ENCODE measurements at places on chromosomes 5 and 9. TPM values are rescaled to one million over a fixed set of nuclear protein-coding genes. Genes with fewer than 3 reads are reported as not detected.

TMC1 gene
- total RNA-seq, result not detected

BAAT gene
- not detected for total RNA-seq

ZNF484 gene
- total RNA-seq, result 13.2 TPM

TEX48 gene
- 1.5 TPM for total RNA-seq

ASPN gene
- not detected for total RNA-seq

ADGRD2 gene
- not detected for total RNA-seq

PDLIM4 gene
- total RNA-seq, result not detected

LCP2 gene
- 304 TPM for total RNA-seq

TRIM7 gene
- total RNA-seq, result 1.9 TPM

DNA sequence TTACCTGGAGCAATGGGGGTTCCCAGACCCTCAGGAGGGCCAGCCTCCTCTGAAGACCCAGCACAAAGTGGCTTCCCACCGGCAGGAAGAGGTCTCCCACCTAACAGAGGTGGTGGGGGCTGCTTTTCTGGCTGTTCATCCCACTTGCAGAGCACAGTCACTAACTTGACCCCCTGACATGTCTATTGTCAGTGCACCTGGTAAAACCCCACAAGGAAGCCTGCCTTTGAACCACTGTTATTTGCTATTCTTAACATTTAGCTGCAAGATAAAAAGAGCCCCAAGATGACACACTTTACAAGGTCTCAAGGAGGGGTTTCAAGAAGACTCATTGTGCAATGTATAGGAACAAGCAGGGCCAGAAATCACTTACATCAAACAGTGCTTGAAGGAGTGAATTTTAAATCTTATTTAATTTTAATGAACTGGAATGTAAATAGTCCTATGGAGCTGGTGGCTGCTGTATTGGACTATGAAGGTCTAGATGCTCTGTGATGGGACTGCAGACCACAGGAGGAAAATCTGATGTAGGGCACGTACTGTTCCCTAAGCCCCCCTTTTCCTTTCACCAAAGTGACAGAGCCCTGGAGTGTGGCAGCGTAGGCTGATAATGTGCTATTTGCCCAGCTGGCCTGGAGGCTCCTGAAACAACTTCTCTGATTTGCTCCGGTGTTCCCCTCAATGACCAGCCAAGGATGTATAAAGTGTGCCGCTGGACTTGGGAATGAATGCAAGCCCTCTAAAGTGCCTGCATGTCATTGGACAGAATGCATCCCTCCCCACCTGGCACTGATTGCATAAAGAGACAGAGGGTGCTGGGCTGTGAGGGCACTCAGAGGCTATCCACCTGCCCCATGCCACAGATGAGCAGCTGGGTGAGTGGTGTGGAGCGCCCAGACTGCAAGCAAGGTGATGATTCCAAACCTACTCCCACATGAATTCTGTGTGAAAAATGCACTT, 80.2 kb downstream of the PTPN3 start:
- no peak for DNase-seq
- H3K4me3 ChIP-seq, result no peak overlapping the region
- peaks cover 24% of the 10 kb centered on the region for H3K4me1 ChIP-seq
- H3K27me3 ChIP-seq, result peaks cover 15% of the 10 kb centered on the region
- H3K36me3 ChIP-seq, result no peaks in the 10 kb centered on the region
- no peak overlapping the region for H3K27ac ChIP-seq

- no peaks in the 10 kb centered on the region for H3K4me1 ChIP-seq
- no peak for DNase-seq
These were observed 193.2 kb downstream of the GADD45G start for GRCh38 chr9:89797937-89798455.

- peaks cover 11% of the 10 kb centered on the region for H3K4me1 ChIP-seq
- H3K36me3 ChIP-seq, result no peaks in the 10 kb centered on the region
- DNase-seq, result no peak
- peaks cover 25% of the 10 kb centered on the region for H3K27me3 ChIP-seq
- no peak overlapping the region for H3K27ac ChIP-seq
These were observed 28.1 kb downstream of the PDE6A start for GRCh38 chr5:149916334-149917072.

DNA sequence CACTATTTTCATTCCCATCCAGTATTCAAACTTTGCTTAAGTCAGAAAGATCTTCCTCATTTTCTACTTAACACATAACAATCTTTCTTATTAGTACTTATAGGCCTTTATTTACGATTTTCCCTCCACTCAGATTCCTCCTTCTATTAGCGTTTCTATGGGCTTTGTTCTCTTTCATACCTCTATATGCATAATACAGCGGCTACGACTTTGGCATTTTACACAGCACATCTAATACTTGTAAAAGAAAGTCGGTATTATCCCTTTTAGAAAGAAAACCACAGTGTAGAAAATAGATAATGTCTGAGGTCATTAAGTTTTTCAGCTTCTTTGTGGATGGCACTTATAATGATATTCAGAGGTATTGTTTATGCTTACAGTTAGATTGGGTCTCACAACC, 8.4 kb downstream of the RBM18 start:
- peaks cover 41% of the 10 kb centered on the region for H3K36me3 ChIP-seq
- H3K4me3 ChIP-seq, result no peak overlapping the region
- DNase-seq, result no peak
- no peak overlapping the region for H3K27ac ChIP-seq

- H3K27me3 ChIP-seq, result peaks cover 8% of the 10 kb centered on the region
- DNase-seq, result no peak
- no peak overlapping the region for H3K27ac ChIP-seq
- no peaks in the 10 kb centered on the region for H3K36me3 ChIP-seq
- no peak overlapping the region for H3K4me3 ChIP-seq
These were observed 50.9 kb downstream of the MVB12B start for GRCh38 chr9:126377536-126377935.

DNA sequence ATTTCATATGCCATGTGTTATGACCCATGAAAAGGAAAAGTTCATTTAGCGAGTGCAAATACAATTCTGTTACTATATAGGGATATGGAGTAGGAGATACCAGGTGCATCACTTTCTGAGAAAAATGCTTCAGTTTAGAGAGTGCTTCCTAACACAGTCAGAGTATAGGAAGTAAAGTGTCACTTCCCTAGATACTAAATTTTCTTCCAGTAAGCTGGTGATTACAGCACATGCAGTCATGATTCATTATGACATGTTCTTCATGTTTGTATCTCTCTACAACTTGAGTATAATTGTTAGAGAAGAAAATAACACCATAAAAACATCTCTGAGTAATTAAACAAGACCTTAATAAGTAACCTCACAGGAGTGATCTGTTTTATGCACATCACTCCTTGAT, 837.0 kb downstream of the DNAH5 start:
- H3K4me3 ChIP-seq, result no peak overlapping the region
- no peaks in the 10 kb centered on the region for H3K4me1 ChIP-seq
- H3K27ac ChIP-seq, result no peak overlapping the region
- DNase-seq, result no peak

DNA sequence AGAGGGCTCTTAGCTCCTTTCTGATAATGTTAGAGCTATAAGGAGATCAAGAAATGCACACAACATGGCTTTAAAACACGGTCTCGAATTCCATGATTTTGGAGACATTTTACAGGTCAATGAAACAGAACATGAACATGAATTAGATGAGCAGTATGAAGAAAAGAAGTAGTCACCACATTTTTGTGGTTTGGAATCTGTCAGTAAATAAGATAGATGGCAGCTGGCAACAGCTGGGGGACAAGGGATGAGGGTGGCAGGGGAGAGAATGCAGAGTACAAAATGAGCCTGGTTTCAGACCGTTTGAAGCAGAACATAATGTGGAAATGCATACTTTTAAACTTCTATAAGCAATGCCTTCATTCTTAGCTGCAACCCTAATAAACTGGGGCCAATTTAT, 107.1 kb downstream of the OXCT1 start:
- no peak overlapping the region for H3K4me3 ChIP-seq
- DNase-seq, result no peak
- peaks cover 42% of the 10 kb centered on the region for H3K36me3 ChIP-seq
- H3K27me3 ChIP-seq, result no peaks in the 10 kb centered on the region
- no peaks in the 10 kb centered on the region for H3K4me1 ChIP-seq

DNA sequence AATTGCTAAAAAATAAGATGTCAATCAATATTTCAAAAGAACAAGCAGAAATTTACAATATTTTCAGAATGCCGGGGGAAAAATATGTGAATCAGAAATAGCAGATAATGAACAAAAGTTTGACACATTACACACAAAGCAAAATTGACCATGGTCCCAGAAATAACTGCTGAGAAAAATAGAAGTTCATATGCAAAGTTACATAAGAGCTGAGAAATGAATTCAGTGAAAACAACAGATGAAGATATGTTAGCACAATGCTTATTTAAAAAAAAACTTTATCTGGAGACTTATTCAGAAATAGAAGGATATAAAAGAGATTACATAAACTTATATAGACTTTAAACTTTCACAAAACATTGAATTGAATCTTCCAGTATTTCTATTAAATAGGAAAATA, 1483.7 kb upstream of the ACO1 start:
- H3K27me3 ChIP-seq, result no peaks in the 10 kb centered on the region
- H3K27ac ChIP-seq, result no peak overlapping the region
- H3K4me3 ChIP-seq, result no peak overlapping the region
- H3K4me1 ChIP-seq, result no peaks in the 10 kb centered on the region

DNA sequence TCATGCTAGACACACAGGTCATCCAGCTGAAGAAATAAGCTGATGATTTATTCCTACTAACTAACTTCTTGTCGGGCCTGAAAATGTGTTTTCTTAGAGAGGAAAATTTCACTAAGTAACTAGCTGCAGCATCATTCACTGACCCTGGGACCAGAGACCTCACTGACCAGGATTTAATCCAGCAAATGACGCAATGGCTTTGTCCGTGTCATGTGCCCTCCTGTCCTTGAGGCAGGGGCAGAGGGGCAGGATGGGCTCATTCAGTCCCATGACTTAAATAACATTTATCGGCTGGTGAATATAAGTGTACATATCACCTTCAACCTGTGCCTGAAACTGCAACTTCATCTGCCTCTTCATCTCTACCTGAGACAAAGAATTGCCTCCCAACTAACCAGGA, 154.8 kb downstream of the SEMA5A start:
- no peaks in the 10 kb centered on the region for H3K27me3 ChIP-seq
- no peaks in the 10 kb centered on the region for H3K4me1 ChIP-seq

DNA sequence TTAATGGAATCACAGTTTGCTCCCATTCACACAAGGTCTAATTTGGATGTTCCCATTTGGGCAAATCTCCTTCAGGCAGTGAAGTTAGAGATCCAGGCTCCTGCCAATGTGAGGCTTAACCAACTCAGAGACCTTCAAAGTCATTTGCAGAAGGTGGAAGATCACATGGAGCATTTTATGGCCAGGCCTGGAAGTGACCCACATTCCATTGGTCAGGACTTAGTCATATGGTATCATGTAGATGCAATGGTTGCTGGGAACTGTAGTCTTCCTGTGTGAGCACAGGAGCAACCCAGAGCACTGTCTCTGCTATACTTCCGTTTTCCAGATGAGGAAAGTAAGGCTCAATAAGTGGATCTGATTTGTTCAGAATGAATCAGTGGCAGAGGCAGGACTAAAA, 292.7 kb upstream of the SMARCA2 start:
- H3K4me3 ChIP-seq, result no peak overlapping the region
- peaks cover 3% of the 10 kb centered on the region for H3K27me3 ChIP-seq
- H3K27ac ChIP-seq, result no peak overlapping the region

DNA sequence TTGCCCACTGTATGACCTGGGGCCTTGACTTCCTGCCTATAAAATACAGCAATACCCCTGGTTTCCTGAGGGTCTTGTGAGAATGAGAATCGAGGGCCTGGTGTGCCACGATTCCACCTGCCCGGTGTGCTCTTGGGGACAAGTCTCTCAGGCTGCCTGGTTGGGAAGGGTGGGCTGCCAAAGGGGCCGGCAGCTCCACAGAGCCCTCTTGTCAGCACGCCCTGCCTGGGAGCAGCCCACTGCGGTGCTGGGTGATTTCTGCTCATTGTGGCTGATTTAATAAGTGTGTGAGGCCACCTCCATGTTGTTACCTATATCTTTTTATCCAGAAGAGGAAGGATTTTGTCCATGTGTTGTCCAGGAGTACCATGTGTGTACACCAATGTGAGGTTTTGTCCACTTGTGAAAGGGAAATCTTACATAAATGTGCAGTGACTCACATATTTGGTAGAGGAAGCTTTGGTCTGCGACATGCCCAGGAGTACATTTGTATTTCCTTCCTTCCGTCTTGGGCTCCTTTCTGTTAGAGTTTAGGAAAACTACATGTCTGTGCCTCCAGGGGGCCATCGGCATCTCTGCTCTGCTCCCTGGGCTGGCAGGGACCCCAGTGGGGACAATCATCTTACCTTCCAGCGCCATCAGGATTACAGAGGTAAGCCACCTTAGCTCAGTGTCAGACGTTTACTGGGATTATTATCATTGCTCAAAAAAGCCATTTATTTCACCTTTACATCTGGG, 108.6 kb downstream of the PHF2 start:
- peaks cover 6% of the 10 kb centered on the region for H3K27me3 ChIP-seq
- H3K4me3 ChIP-seq, result no peak overlapping the region
- H3K27ac ChIP-seq, result no peak overlapping the region
- no peaks in the 10 kb centered on the region for H3K36me3 ChIP-seq
- H3K4me1 ChIP-seq, result no peaks in the 10 kb centered on the region

- H3K4me3 ChIP-seq, result no peak overlapping the region
- H3K4me1 ChIP-seq, result no peaks in the 10 kb centered on the region
- H3K27ac ChIP-seq, result no peak overlapping the region
- no peaks in the 10 kb centered on the region for H3K27me3 ChIP-seq
These were observed 98.5 kb downstream of the ITGA1 start for GRCh38 chr5:52886206-52886605.

DNA sequence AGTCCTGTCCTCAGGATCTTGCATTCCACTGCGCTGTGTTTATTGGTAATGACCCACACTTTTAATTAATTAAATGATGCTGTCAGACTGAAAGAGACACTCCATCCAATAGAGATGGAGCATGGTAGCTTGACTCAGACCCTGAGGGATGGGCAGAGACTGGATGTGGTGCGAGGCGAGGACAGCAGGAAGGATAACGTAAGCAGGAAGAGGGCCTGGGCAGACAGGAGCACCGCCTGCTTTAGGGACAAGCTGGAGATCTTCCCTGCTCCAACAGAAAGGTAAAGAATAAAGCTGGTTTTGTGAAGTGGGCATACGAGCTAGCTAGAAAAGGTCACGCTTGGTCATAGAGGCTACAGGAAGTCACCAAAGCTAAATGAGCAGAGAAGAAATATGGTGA, 3.6 kb upstream of the DOCK8 start:
- peaks cover 8% of the 10 kb centered on the region for H3K36me3 ChIP-seq
- no peak overlapping the region for H3K4me3 ChIP-seq
- no peak for DNase-seq
- peaks cover 11% of the 10 kb centered on the region for H3K4me1 ChIP-seq
- H3K27me3 ChIP-seq, result peaks cover under 1% of the 10 kb centered on the region

All from activated CD4-positive, alpha-beta memory T cell treated with anti-CD3 and anti-CD28 coated beads, Interleukin-2, amount 10 ng/mL, durations not matched to agents 7 days and 5 days (primary cell).